Spinal cord (tissue), 10 donors: ENCODE measurements at places on chromosomes 3 and 15. TPM values are rescaled to one million over a fixed set of nuclear protein-coding genes. Genes with fewer than 3 reads are reported as not detected.
A peak's percentile ranks its signal among the peaks of the same experiment; 100 is the strongest.

GRCh38 chr3:177673112-177673914 is 476.0 kb upstream of the TBL1XR1 start:
- peak; percentile 54 for DNase-seq

- DNase-seq, result no peak
These were observed 19.4 kb upstream of the SKOR1 start for GRCh38 chr15:67805666-67806516.

GRCh38 chr15:60118146-60118545 is 114.0 kb downstream of the FOXB1 start:
- DNase-seq, result no peak

DNA sequence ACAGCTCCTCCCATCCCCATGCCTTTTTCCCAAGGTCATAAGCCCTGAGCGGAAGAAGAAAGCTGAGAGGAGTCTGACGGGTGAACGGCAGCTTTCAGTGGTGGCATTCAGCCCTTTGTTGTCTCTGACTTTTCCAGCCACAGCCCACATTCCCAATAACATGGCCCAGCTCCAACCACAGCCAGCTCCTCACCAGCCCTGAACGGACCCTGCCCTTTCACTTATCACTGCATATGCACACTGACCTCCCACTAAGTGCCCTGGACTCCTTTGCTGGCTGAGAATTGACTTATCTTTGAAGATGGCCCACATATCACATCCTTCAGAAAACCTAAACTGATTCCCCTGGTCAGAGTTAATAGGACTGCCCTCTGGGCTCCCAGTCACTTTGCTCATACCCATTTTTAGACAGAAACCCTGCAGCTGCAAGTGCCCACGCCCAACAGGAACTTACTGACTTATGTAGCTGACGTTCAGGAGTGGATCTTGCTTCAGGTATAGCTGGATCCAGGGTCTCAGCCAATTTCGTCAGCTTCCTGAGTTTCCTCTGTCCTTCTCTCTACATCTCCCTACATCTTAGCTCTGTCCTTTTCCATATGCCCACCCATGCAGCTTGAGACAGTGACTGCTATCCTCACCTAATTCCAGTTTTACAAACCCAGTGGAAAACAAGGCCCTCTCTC is 348.5 kb upstream of the PROK2 start:
- DNase-seq, result no peak

DNA sequence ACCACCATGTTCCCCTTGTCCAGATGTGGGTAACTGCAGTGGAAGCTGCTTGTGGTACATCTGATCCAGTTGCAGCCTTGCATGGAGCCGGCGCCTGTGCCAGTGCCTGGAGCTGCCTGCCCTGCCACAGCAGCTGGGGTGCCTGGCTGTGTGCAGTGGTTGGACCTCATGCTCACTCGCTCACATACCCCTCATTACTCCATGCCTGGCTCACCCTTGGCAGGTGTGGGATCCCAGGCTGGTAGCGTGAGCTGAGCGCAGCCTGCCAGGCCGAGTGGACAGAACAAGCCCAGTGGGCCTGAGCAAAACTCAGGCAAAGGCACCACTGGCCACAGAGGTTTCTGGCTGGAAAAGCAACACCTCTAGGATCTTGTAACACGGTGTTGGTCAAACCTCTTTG is 35.7 kb downstream of the ROPN1B start:
- DNase-seq, result no peak

GRCh38 chr3:125431391-125431790 is 56.3 kb upstream of the ZNF148 start:
- no peak for DNase-seq

- DNase-seq, result no peak
These were observed 16.4 kb upstream of the PRR20G start for GRCh38 chr3:127304121-127304744.

DNA sequence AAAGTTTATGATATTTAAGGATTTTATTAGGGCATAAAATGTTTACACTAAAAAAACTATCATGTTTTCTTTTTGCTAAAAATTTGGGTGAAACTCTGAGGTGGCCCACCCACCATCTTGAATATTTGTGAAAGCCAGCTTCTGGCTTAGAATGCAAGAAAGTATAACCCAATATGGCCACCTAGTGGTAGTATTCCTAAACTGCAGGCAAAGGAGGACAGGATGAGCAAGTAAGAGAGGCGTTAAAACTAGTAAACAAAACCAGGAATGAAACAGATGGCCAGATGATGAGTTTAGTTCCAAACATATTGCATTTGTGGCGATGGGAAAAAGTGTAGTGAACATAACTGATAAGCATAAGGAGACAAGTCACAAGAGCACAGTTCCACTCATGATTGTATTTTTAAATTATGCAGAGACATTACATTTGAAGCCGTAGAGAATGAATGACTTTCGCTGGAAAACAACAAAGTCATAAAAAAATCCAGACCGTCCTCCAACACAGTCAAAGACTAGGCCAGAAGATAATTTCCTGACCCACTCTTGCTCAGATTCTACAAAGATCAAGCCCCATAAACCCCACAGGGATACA is 103.3 kb upstream of the PRTG start:
- DNase-seq, result peak; percentile 76

- DNase-seq, result no peak
These were observed 96.3 kb upstream of the IGF1R start for GRCh38 chr15:98551936-98552562.

DNA sequence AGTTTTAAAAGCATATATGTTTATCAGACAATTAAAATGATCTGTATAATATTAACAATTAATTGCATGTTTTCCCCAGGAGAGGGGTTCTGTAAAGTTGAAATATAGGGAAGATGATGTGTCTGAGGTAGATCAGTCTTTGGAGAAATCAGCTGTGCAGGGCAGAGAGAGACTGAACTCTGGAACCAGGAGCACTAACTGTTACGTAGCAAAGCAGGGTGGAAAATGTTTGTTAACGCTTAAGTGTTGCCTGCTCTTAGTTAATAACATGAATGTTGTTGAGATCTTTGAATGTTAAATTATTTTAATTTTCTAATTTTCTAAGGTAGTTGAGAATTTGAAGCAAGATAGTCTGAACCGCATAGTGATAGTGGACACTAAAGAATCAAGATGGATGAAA is 57.5 kb downstream of the NEO1 start:
- no peak for DNase-seq

GRCh38 chr3:141261472-141262307 is 30.1 kb downstream of the PXYLP1 start:
- no peak for DNase-seq

DNA sequence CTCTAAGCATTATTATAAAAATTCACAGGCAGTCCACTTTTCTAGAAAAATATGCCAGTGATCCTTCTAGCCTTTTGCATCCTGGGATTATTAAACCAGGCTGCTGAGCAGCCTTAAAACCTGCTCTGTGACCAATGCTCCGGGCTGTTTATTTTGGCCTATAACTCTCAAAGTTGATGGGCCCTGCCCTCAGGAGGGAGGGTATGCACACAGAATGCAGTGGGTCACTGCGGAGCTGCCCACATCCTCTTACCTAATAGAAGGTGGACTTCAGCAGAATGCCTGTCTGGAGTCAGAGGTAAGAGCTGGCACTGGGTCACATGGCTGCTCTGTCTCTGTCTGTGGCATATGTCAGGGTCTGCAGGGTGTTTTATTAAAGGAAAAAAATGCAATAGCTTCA is 26.0 kb downstream of the CPNE4 start:
- no peak for DNase-seq

Gene HCLS1
- 10.2 TPM for total RNA-seq

Gene TJP1
- total RNA-seq, result 192 TPM

Gene CCDC191
- total RNA-seq, result 11.1 TPM

Gene MYO1E
- 38.6 TPM for total RNA-seq

Gene SAMMSON
- total RNA-seq, result 0.40 TPM
